Caco-2 (cell line): ENCODE measurements at places on chromosomes 3 and 15.

DNA sequence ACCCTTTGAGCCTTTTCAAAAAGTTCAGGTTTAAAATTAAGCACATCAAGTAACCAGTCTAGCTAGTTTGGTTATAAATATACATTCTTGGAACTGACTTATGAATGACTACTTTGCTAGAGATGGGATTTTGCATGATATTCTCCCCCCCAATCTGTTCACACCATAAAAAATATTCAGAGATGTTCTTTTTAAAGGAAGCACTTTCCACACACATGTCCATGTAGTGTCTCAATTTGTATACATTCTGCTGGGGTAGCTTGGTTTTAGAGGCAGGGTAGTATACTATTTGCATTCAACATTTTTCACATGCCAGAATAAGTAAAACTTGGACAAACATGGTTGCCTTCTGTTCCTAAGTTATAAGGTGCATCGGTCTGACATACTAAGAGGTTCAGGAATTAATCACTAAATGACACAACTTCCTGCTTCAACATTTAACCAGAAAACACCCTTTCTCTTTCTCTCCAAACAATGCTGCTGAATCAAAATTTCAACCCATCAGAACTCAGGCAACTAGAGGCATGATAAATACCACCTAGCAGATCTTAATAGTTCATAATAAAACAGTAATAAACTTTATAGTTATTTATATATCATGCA, 57.0 kb downstream of the SUMF1 start:
- no peak overlapping the region for H3K4me3 ChIP-seq
- H3K27ac ChIP-seq = no peak overlapping the region
- no peaks in the 10 kb centered on the region for H3K4me1 ChIP-seq
- no peaks in the 10 kb centered on the region for H3K27me3 ChIP-seq
- no peak for DNase-seq

DNA sequence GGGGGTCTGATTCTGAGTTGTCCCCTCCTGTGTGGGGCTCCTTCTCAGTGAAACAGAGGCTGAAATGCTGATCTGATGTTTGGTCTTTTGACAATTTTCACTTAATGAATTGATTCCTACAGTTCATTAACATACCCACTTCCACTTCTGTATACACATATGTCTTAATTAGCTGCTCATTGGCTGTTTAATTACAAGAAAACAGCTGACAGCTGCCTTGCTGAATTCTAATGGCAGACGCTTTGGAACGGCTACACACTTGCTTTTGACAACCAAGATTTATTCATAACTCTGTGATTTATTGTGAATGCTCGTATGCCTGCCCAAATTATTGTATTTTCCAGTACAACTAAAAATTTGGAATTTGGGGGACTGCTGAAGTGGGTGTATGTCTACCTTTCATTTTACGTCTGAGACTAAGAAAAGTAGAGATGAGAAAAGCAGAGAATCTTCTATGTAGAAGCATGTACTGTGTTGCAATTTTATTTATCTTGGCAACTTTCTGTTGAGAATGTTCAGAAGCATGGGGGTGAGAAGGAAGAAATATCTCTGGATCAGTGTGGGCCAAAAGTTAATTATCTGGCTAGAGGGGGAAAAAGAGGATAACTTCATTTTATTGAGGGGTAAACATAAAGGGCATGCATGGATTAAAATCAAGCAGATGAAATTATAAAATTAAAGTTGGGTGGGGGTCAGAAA, 46.5 kb upstream of the ICE2 start:
- DNase-seq = no peak
- no peaks in the 10 kb centered on the region for H3K27me3 ChIP-seq
- no peaks in the 10 kb centered on the region for H3K36me3 ChIP-seq
- no peaks in the 10 kb centered on the region for H3K4me1 ChIP-seq

GRCh38 chr3:171556148-171556547, 95.9 kb upstream of the TNIK start:
- no peaks in the 10 kb centered on the region for H3K27me3 ChIP-seq
- no peak overlapping the region for H3K4me3 ChIP-seq
- DNase-seq = no peak

DNA sequence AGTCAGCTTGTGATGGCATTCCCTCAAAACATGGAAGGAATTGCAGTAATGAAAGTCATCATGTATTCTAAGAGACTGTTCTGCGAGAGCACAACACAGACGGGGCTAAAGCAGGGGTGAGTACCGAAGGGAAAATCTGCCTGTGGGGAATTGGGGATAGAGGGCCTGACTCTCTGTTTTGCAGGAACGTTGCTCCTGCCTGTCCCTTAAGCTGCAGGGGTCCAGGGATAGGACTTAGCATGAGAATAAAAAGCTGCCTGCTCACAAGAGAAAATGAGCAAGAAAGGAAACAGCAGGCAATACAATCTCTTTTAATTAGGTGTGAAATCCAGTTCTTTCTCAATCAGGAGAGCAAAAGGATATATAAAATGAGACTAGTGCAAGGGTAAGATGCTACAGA, 62.2 kb downstream of the TIGIT start:
- no peak overlapping the region for H3K27ac ChIP-seq
- DNase-seq = no peak
- H3K4me3 ChIP-seq = no peak overlapping the region
- no peaks in the 10 kb centered on the region for H3K4me1 ChIP-seq

DNA sequence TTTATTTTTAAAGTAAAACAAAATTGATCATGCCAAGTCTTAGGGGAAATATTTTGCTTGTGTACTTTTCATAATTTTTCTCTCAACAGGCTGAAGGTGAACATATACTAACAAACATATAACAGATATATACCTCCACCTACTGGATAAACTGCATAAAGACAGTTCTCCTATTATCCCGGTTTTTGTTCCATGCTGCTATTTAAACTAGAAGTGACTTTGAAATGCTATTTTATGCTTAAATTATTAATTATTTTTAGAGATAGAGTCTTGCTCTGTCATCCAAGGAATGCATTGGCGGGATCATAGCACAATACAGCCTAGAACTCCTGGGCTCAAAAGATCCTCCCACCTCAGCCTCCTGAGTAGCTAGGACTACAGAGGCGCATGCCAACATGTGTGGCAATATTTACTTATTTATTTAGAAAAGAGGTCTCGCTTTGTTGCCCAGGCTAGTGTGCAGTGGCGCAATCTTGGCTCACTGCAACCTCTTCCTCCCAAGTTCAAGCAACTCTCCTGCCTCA, 49.8 kb downstream of the ST3GAL6 start:
- peaks cover 1% of the 10 kb centered on the region for H3K36me3 ChIP-seq
- peaks cover 12% of the 10 kb centered on the region for H3K4me1 ChIP-seq
- H3K27me3 ChIP-seq = no peaks in the 10 kb centered on the region
- H3K4me3 ChIP-seq = no peak overlapping the region
- no peak overlapping the region for H3K27ac ChIP-seq

DNA sequence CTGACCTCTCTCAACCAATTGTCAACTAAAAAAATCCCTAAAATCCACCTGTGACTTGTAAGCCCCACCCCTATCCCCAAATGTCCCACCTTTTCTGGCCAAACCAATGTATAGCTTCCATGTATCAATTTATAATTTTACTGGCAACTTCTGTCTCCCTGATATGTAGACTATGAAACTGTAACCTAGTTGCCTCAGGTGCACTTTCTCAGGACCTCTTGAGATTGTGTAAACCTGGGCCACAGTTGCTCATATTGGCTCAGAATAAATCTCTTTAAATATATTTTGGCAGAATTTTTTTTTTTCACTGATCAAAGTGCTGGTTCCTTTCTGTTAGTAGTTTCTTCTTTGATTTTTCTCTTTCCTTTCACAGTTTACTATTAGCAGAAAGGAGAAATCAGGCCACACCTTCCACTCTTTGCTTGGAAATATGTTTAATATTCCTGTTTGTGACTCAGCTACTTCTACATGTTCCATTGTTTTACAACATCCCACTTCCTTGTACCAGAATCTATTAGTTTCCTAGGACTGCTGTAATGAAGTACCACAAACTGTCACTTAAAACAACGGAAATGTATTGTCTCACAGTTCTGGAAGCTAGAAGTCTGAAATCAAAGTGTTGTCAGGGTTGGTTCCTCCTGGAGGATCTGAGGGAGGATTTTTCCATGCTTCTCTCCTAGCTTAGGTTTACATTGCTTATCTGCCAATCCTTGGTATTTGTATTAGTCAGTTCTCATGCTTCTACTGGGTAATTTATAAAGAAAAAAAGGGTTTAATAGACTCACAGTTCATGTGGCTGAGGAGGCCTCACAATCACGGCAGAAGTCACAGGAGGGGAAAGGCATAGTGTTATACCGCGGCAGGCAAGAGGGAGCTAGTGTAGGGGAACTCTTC, 801.2 kb upstream of the ARPP21 start:
- no peaks in the 10 kb centered on the region for H3K36me3 ChIP-seq
- no peak overlapping the region for H3K4me3 ChIP-seq
- no peaks in the 10 kb centered on the region for H3K4me1 ChIP-seq
- peak overlapping the region; percentile 9 for H3K27ac ChIP-seq
- H3K27me3 ChIP-seq = no peaks in the 10 kb centered on the region

- H3K4me1 ChIP-seq = peaks cover 15% of the 10 kb centered on the region
- no peaks in the 10 kb centered on the region for H3K27me3 ChIP-seq
- peaks cover 2% of the 10 kb centered on the region; the same call in 1 of the 2 replicates for H3K36me3 ChIP-seq
- DNase-seq = peak; percentile 13
- no peak overlapping the region for H3K27ac ChIP-seq
- no peak overlapping the region for H3K4me3 ChIP-seq
These were observed 576.4 kb downstream of the FOXP1 start for GRCh38 chr3:71006810-71007785.

- H3K4me3 ChIP-seq = no peak overlapping the region
- no peaks in the 10 kb centered on the region for H3K27me3 ChIP-seq
- H3K4me1 ChIP-seq = no peaks in the 10 kb centered on the region
- no peak overlapping the region for H3K27ac ChIP-seq
- DNase-seq = no peak
- H3K36me3 ChIP-seq = no peaks in the 10 kb centered on the region
These were observed 14.2 kb downstream of the RAP2B start for GRCh38 chr3:153176197-153176596.

DNA sequence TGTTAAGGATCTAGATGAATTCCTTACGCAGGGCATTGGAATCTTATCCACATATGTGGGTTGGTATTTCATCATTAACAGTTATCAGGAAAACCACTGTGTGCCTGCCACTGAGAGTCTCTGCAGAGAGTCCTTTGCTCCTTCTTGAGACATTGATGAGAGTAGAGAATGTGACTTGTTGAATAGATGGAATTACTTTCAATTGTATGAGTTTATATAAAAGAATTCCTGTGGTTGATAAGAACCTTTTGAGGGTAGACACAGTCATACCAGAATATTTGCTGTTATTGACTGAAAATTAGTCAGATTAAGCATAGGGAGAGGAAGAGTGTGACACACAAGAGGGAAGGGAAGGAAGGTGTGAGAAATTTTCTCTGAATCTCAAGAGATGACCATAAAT, 30.8 kb downstream of the ARHGEF26 start:
- no peak overlapping the region for H3K4me3 ChIP-seq
- DNase-seq = no peak
- H3K4me1 ChIP-seq = no peaks in the 10 kb centered on the region
- H3K27me3 ChIP-seq = no peaks in the 10 kb centered on the region
- H3K36me3 ChIP-seq = no peaks in the 10 kb centered on the region
- no peak overlapping the region for H3K27ac ChIP-seq

DNA sequence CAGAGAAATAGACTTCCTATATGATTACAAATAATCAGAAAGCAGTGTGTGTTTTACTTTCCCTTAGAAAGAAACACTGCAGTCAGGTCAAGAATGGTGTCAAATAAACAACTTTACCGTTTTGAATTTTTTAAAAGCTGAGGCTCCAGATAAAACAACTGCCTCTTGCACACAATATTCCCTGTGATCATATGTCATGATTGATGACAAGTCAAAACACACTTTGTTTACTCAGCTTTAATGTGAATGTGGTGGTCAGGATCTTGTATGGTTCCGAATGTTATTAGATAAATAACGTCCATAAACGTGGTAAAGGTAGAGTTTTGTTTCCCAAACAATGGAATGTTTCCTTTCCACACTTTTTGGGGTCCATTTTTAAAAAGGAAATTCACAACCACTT, 428.4 kb upstream of the MDFIC2 start:
- H3K27ac ChIP-seq = no peak overlapping the region
- peaks cover 8% of the 10 kb centered on the region for H3K4me1 ChIP-seq
- H3K4me3 ChIP-seq = no peak overlapping the region

GRCh38 chr15:83077491-83078230, 10.6 kb upstream of the BTBD1 start:
- no peaks in the 10 kb centered on the region for H3K27me3 ChIP-seq
- no peak overlapping the region for H3K4me3 ChIP-seq
- no peaks in the 10 kb centered on the region for H3K4me1 ChIP-seq
- H3K27ac ChIP-seq = no peak overlapping the region
- H3K36me3 ChIP-seq = no peaks in the 10 kb centered on the region

DNA sequence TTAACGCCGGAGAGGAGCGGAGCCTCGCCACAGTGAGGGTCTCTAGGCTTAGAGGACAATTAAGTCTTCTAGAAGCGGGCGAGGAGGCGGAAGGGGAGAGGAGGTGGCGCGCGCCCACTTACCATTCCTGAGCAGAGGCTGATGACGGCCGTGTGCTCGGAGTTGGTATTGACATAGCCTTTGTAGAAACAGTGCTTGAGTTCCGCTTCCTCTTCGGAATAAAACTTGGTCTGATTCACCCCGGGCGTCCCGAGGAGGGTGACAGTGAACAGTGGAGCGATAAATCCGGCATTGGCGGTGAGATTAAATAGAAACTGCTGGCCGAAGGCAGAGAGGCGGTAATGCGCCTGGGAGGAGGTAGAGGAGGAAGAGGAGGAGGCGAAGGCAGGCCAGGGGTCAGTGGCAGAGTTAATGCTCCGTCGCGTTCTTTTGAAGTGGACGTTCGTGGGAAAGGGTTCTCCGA, 1.3 kb downstream of the ADAMTS9 start:
- peaks cover 6% of the 10 kb centered on the region; the same call in 1 of the 2 replicates for H3K4me1 ChIP-seq
- H3K4me3 ChIP-seq = peak overlapping the region; percentile 71
- DNase-seq = peak; percentile 47
- H3K27ac ChIP-seq = peak overlapping the region; percentile 14

DNA sequence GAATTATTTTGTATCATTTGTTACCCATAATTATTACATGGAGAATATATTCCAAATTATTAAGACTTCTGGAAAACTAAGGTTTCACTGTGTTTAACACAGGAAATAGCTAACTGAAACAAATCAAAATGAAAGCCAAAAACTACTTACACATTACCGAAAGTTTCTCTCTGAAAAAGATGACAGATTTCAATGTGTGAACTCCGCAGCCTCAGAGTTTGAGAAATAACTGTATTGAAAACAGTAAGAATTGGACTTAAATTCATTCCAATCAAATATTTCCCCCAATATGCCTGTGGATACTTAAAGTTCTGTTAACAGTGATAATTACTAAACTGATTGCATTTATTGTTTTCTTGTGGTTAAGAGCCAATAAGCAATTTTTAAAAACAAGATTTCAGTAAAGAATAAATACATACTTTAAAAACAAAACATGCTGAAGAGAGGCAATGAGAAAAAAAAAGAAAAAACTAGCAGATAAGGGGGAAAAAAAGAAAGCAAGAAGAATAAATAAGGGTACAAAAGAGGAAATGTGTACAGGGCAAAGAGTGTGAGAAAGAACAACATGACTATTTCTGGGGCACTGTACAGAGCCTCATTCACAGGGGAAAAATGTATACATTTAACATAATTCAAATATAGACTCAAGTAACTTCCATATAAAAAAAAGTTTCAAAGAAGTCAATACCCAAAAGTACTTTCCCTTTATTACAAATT, 30.7 kb downstream of the DENND4A start:
- DNase-seq = no peak
- no peaks in the 10 kb centered on the region for H3K27me3 ChIP-seq
- H3K27ac ChIP-seq = no peak overlapping the region
- H3K36me3 ChIP-seq = no peaks in the 10 kb centered on the region
- H3K4me3 ChIP-seq = no peak overlapping the region
